ENCODE measurements at places on chromosomes 1 and 21.

DNA sequence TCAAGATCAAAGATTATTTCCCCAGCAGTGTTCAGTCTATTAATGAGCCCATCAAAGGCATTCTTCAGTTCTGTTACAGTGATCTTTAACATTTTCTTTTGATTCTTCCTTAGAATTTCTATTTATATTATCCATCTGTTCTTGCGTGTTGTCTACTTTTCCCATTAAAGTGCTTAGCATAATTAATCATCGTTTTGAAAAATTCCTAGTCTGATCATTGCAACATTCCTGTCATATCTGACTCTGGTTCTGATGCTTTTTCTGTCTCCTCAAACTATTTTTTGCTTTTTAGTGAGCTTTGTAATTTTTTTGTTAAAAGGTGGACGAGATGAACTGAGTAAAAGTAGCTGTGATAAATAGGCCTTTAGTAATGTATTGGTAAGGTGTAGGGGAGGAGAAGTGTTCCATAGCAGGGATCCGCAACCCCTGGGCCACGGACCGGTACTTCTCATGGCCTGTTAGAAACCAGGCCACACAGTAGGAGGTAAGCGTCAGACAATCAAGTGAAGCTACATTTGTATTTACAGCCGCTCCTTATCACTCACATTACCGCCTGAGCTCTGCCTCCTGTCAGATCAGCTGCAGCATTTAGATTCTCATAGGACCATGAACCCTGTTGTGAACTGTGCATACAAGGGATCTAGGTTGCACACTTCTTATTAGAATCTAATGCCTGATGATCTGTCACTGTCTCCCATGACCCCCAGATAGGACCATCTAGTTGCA is 163.3 kb downstream of the PIK3R3 start:
- DNase-seq = no peak

DNA sequence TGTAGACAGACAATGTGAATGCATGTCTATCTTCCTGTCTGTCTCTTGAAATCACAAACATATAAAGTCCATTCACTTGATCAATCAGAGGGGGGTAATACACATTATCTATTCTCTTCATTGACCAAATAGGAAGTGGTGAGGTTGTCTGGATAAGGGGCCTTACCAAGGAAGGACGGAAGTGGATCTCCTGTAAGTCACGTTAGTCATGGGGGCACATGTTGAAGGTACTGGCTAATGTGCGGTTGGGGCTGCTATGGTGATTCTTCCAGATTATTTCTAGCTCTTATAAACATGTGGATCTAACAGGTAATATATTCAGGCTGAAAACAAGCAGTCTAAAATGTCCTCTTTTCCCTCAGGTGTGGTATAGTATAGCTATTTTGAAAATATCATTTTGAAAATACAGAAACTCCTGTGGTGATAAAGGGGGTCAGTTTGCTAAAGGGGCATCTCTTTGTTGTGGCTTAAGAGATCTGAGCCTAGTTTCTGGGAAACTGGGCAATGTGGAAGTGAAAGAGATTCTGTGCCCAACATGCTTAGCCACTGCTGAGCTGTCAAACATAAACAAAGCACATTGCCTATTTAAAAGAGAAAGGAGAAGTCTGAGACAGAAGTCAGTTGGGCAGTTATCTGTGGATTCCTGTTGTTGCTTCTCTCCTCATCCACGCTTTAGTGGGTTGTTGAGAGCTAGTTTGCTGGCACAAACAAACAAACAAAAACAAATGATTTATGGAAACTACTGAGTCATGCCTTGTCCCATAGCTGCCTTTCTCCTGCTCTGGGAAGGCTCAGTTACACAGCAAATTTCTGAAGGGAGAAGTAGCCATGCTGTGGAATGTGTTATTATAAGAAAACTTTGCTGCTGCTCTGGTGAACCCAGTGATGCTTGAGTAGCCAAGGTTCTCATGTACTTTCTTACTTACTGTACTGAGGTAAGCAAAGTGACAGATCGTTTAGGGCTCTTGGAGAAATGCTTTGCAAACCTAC is 166.9 kb downstream of the HLX start:
- DNase-seq = no peak

- no peak for DNase-seq
These were observed 121.8 kb downstream of the NTNG1 start for GRCh38 chr1:107262467-107263286.

- no peak for DNase-seq
These were observed 108.9 kb upstream of the GJB5 start for GRCh38 chr1:34645919-34646318.

DNA sequence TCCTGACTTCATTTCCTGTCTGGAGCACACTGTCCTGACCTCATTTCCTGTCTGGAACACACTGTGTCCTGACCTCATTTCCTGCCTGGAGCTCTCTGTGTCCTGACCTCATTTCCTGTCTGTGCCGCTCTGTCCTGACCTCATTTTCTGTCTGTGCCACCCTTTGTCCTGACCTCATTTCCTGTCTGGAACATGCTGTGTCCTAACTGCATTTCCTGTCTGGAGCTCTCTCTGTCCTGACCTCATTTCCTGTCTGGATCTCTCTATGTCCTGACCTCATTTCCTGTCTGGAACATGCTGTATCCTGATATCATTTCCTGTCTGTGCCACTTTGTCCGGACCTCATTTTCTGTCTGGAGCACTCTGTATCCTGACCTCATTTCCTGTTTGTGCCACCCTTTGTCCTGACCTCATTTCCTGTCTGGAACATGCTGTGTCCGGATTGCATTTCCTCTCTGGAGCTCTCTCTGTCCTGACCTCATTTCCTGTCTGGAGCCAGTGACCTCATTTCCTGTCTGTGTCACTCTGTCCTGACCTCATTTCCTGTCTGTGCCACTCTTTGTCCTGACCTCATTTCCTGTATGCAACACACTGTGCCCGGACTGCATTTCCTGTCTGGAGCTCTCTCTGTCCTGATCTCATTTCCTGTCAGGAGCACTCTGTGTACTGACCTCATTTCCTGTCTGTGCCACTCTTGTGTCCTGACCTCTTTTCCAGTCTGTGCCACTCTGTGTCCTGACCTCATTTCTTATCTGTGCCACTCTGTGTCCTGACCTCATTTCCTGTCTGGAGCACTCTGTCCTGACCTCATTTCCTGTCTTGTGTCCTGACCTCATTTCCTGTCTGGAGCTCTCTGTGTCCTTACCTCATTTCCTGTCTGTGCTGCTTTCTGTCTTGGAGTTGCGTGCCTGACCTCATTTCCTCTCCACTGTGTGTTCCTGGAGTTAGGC is 27.6 kb downstream of the SKI start:
- no peak for DNase-seq

DNA sequence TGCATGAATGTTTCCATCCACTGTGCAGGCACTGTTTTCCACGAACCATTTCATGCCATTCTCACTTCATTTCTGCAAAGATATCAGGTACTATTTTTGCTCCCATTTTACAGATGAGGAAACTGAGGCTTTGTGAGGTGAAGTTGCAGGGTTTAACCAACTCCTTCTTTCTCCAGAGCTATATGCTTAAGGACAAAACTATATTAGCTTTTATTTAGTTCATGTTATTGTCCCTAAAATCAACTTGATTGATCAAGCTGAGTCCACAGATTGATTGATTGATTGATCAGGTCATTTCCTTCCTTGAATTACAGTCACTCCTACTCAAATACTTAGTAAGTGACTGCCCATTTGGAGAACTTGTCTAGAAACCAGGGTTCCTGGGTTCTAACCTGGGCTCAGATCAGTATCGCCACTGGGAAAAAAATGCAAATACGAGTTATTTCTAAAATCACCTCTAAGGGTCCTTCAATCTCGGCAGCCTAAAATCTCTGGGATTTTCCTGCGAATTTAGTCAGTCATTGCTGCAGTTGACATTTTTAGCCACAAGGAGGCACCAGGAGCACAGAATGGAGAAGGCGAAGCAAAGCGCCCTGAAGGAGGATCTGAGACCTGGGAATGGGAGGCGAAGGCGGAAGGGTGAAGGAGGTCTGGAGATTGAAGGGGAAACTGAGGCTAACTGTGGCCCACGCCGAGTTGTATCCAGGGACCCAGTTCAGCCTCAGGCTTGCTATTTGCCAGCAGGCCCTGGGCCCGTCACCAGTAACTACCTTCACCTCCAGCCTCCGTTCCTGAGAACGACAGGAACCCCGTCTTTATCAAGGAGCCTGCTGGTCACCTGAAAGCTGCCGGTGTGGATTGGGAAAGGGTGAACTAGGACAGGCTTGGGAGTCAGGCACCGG is 14.3 kb upstream of the MUL1 start:
- peak; percentile 84 for DNase-seq

GRCh38 chr1:114353262-114353661 is 157.7 kb downstream of the TRIM33 start:
- peak; percentile 82 for DNase-seq

GRCh38 chr1:115356356-115356755 is 18.3 kb upstream of the NGF start:
- DNase-seq = no peak

GRCh38 chr1:23196627-23197328 is 20.5 kb downstream of the HTR1D start:
- DNase-seq = no peak

DNA sequence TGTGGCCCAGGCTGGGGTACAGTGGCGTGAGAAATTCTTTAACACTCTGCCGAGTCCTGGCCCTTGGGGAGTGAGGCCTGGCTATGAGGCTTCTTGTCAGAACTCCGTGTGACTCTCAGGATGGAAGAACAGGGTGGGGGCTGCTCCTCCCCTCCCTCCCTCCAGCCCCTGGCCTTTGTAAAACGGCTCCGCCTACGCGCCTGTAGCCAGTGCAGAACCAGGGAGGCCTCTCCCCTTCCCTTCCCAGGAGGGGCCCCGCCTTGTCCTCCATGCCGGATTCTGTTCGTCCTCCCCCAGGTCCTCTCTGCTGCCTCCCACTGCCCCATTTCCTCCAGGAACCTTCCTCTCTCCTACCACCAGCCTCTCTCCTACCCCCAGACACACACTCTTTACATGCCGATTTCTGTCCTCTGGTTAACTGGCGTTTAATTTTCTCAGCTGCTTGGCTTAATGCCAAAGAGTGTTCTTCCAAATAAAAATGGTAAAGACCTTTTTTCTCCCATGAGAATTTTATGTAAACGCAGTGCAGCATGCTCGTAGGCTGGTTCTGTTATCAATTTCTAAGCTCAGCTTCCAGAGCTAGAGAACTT is 21.0 kb downstream of the PDE9A start:
- peak; percentile 82 for DNase-seq

DNA sequence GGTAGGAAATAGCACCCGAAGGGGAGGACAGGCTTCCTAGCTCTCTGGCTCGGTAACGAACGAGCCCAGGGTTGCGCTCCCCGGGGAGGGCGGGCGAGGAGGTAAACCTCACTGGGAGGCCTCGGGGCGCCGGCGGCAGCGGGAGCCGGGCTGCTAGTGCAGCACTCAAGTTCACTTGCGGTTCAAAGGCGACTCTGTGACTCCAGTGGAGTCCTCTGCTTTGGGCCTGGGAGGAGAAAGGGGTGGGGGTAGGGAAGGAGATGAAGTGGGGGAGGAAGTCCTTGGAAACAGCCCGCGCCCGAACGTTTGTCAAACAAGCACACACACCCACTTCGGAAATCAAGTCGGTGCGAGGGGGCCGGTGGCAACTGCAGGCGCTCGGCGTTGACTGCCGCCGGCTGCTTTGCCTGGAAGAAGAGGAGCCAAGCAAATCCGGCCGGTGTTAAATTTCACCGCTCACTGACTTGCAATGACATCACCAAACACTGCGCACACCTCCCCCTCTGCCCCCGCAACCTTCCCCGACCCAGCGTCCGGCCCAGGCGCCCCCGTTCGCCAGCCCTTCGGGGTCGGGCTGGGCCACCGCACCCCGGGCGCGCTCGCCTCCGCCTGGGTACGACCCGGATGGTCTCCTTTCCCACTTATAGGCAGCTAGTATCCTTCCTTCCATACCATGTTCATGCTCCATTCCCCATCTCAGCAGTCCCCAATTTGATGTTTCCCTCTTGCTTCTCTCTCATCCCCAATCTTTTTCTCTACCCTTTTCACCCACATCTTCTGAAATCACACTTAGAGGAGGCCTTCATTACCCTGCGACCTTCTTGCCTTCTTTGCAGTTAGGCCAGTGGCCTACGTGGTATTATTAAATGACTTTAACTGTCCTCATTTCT is at the start of gene COL24A1:
Gene COL24A1 (minus strand): TSS at position 207 of the 890 bp plus-strand sequence. CDS start 376 bp downstream, outside the sequence.
- DNase-seq = peak; percentile 84

All from right forelimb (tissue), 1 donor.